ENCODE measurements at places on chromosomes 6 and 20.
A peak's percentile ranks its signal among the peaks of the same experiment; 100 is the strongest.

DNA sequence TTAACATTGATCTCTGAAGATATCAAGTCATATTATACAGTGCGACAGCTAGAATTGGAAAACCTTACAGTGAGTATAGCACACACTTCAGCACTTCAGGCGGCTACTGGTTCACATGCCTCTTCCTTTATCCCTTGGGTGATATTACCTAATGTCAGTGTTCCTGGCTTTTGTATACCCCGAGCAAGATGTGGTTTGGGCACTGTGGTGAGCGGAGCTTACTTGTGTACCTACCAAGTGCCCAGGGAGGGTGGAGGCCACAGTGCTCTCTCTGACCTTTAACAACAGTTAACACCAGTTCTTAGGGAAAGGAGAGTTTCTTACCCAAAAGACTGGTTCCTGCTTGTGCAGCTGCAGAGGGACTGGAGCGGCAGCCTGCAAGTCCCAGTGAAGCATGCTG, 64.4 kb downstream of the PTPN1 start:
- DNase-seq: no peak

- no peak for DNase-seq
Observed at GRCh38 chr6:150775415-150776203, 89.9 kb upstream of the MTHFD1L start.

DNA sequence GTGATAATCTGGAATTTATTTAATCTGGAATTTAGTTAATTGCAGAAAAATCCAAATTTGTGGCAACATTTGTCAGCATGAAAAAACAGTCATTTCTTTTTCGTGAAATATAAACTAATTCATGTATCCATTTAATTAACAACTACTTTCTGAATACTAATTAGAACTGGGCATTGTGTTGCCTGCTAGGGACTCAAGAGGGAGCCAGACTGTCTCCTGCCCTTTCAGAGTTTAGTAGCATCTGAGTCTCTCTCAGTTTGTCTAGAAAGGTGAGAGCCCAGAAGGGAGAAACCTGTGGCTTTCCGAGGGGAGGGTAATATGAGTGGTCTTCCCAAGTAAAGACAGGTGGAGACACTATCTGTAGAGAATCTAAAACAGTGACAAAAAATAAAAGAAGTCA, 210.9 kb upstream of the HDDC2 start:
- DNase-seq: no peak

- DNase-seq: no peak
Observed at GRCh38 chr6:117118490-117118889, 146.9 kb upstream of the VGLL2 start.

DNA sequence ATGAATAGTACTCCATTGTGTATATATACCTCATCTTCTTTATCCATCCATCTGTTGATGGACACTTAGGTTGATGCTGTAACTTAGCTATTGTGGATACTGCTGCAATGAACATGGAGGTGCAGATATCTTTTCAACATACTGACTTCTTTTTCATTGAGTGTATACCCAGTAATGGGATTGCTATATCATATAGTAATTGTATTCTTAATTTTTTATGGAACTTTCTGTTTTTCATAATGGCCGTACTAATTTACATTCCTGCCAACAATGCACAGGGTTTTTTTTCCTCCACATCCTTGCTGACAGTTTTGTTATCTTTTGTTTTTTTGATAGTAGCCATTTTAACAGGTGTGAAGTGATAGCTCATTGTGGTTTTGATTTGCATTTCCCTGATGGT, 5.2 kb downstream of the CCN2 start:
- DNase-seq: no peak

DNA sequence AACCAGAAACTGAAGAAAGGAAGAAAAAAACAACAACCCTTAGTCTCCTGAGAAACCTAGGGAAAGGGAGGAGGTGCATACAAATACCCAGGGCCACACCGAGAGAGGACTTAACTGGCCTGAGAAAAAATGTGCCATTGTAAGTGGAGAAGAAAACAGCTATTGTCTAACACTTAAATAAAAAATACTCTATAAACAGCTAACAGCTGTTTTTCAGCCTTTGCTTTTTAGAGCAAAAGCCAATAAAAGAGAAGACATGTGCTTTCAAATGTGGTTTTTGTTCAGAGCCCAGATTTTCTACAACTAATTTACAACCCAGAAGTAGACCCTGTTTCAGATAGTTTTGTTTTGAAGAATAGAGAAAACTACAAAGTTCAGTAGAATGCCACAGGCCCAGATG, 56.0 kb upstream of the SLC22A16 start:
- DNase-seq: no peak

- no peak for DNase-seq
Observed at GRCh38 chr20:54250691-54251090, 42.8 kb downstream of the PFDN4 start.

DNA sequence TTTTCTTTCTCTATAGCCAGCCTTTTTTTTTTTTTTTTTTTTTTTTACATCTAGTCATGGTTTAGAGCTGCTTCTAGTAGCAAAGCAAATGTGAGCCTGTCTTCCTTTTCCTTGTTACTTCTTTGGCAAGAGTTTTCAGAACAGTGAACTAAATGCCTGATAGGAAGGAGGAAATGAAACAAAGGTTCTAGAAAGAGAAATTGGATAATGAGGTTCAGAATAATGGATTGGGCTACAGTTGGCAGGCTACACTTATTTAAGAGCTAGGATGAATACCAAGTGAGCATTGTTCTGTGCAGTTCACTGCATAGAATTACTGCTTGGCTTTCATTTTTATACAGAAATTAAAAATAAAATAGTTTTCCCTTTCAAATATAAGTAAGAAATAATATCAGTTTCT, 78.6 kb downstream of the HIVEP1 start:
- DNase-seq: no peak

DNA sequence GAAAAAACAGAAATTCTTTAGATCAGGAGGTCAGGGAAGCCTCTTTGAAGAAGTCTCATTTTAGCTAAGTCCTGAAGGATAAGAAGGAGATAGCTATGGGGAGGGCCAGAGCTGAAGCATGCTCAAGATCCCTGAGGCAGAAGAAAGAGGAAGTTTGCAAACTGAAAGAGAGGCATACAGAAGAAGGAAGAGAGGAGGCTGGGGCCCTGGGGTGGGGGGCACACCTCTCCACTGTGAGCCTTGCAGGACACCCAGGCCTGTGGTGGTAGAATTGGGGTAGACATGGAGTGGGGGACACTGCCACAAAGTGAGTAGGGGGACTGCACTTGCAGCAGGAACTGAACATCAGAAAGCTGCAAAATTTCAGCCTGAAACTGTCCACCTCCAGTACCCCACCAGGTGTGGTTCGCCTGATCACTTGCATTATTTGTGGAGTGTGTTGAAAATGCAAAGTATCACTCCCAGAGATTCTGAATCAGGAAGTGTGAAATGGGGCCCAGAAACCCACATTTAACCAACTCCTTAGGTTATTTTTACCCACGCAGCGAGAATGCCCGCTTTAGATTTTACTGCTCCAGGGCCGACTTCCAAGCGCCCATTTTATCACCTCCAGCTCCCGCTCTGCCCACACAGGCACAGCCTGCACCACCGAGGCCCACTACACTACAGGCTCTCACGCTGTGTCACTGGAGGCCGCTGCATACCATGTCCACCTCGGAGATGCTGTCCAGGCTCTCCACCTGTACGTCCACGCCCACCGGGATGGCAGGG, 44.0 kb downstream of the GABRR2 start:
- DNase-seq: no peak

GRCh38 chr20:36666181-36666740, 20.3 kb upstream of the SLA2 start:
- DNase-seq: no peak

DNA sequence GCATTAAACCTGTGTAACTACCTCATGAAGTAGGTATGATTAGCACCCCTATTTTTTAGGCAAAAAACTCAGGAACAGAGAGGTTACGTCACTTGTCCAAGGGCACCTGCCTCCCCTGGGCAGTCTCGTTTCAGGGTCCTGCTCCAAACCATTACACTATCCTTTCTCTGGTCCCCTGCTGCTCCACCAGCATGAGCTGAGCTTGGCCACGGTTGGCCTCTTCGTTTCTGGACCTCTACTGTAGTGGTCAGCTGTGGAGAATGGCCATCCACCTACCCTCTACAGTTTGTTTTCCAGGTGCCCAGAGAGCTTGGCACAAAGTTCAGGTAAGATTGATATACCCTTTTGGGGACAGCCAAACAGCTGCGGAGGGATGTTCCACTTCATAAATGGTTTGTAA, 16.8 kb downstream of the COX4I2 start:
- no peak for DNase-seq

GRCh38 chr6:33761922-33762629, 15.4 kb upstream of the IP6K3 start:
- DNase-seq: peak; percentile 66

DNA sequence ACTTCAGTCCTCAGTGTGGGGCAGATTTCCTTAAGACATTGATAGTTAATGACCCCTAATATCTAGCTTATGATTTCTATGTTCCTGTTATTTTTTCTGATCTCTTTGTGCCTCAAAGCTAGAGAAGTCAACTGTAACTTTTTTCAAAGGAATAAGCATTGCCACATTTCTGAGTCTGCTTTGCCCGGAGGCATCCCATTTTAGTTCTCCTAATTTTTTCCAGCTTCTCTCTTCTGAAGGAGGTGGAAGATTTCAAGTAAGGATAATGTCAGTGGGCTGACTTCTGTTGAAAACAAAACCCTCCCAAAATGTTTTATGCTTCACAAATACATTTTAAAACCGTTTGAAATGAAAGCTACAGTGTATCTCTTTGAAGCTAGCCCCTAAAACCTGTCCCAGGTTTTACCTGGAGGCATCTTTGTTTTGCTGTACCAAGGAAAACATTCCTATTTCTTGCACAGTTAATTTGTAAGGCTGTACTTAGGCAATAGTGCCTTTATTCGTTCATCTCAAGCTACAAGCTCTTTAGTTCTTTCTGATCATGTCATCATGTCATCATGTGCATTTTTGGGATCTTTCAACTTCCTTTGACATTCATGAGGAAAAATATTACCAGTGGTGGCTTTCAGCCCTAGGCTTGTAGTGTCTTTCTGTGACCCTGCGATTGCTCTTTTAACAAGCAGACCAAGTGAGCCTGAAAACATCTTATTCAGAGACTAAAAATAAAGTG, 45.7 kb downstream of the TSPYL4 start:
- no peak for DNase-seq

DNA sequence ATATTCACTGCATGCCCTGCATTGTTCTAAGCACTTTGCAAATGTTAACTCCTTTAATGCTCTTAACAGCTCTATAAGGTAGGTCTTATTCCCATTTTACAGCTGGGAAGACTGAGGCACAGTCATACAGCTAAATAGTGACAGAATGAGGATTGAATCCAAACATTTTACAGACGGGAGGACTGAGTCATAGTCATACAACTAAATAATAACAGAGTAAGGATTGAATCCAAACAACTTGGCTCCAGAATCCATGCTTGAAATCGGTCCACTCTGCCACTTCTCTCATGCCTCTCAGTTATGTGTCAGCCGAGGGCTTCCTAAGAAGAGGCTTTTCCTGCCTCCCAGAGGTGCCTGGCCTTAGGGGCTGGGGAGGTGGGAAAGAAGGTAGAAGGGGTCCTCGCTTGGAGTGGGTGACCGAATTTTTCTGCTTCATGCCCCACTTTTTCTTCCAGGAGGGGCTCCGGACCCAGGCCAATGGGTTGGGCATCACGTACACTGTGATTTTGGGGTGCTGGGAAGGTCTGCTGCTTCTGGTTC, 137.4 kb upstream of the RNF24 start:
- DNase-seq: no peak

DNA sequence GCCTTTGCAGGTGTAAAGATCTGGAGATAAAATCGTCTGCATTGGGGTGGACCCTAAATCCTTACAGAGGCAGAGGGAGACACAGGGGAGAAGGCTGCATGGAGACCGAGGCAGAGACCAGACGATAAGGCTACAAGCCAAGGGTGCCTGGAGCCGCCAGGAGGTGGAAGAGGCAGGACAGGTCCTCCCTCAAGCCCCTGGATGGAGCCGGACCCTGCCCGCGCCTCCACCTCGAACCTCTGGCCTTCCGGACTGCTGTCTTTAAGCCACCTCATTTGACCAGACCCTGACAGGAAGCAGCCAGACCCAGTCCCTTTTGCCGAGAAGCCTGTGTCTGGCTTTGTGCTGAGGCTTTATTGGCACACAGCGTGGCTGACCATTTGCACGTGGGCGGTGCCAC, 183.8 kb downstream of the TAF4 start:
- no peak for DNase-seq

- no peak for DNase-seq
Observed at GRCh38 chr6:41027241-41027640, 11.8 kb downstream of the UNC5CL start.

DNA sequence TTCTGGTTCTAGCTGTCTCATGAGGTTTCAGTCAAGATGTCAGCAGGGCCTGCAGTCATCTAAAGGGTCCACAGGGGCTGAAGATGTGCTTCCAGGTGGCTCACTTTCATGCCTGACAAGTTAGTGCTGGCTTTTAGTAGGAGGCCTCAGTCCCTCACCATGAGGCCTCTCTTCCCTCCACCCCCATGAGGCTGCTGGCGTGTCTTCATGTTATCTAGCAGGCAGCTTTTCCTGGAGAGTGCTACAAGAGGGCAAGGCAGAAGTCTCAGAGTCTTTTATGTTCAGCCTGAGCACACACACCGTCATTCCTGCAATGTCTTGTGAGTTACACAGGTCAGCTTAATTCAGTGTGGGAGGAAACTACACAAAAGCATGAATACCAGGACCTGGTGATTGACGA, 769.9 kb downstream of the HDGFL1 start:
- DNase-seq: no peak

GRCh38 chr6:113634352-113635163, 222.6 kb upstream of the MARCKS start:
- DNase-seq: no peak

GRCh38 chr6:147787417-147787816, 278.9 kb downstream of the SAMD5 start:
- no peak for DNase-seq

DNA sequence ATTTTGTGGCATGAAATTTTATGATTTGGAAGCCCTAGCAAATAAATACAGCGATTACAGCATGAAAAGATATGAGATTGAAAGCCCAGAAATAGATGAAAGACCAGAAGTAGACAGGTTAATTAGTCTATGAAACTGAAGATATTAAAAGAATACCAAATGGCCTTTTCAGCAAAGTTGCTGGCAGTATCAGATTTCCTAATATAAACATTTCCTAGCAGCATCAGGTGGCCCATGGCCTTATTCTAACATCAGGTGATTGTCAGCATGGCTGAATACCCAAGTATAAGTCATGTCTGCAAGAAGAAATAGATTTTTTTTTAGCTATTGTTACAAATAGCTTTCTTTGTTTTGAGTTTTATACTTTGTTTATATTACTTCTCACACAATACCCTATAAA, 93.2 kb downstream of the CLVS2 start:
- no peak for DNase-seq

DNA sequence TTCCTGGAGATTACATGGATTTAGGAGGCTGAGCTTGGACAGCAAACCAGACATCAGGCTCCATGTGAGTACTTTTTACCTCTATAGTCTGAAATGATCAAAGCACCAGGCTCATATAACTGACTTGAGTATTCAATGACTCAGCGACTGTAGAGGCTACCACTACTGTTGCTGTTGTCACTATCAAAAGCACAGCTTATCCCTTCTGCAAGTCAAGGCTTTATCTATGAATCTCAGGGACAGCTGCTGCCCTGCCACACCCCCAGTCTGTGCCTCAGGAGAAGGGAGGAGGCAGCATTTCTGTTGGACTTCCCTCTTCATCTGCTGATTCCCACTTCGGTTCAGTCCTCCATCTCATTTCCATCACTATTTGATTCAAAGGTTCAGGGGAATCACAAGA, 80.5 kb upstream of the CNR1 start:
- DNase-seq: no peak

Measured in WTC11 (cell line).